ENCODE measurements at places on chromosomes 5 and 9.

DNA sequence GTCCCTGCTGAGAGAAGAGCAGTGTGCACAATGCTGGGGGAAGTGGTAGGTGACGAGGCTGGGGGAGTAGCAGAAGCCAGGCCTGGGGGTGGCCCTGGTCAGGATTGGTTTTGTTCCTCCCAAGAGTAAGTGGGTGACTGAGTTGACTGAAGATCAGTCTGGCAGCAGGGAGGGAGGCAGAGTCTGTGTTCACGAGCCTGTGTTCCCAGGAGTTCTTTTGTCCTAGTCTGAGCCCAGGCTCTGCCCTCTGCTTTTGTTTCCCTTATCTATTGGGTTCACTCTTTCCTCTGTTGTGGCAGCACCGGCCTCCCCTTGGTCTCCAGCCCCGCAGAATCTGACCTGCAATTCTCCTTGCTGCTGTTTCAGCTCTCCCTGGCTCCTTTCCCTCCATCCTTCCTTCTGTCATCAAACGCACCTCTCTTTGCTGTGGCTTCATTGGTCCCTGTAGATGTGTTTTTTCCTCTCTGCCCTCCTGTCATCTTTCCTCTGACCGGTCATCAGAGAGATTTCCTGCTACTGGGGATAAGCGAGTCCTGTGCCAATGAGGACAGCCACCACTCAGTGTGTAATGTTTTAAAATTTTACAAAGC lies 607.4 kb downstream of the KIF4B start:
- no peak for DNase-seq

DNA sequence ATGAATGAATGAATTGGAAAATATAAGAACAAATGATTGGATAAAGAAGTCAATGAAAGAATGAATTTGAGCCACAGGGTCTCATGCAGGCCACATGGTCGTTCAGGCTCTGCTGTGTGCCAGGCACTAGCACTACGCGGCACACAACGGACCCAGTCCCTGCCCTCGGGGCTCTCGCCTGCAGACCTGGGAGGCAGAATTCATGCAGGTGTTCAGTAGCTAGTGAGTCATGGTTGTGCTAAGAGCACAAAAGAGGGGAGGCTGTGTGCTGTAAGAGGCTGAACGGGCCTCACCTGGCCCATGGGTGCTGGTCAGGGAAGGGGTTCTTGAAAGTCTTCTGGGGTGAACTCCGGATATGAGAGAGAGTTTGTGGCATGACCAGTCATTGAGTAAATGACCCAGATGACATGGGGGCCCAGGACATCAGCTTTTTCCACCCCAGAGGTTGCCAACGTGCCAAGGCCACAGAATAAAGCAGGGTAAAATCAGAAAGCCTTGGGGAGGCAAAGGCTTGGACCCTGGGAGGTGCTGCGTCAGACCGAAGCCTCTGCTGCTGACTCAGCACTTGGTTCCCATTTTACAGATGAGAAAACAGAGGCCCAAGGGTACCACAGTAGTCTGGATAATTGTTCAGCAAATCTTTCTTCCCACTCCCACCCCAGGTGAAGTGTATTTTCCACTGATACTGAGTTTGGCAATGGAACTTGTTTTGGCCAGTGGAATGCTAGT lies 264.3 kb upstream of the MVB12B start:
- no peak for DNase-seq

- DNase-seq, result no peak
Observed at GRCh38 chr5:90201923-90202322, 207.6 kb downstream of the CETN3 start.

- DNase-seq, result no peak
Observed at GRCh38 chr5:67063055-67063454, 133.5 kb downstream of the CD180 start.

GRCh38 chr5:139839232-139839815 lies 43.7 kb downstream of the PSD2 start:
- no peak for DNase-seq

DNA sequence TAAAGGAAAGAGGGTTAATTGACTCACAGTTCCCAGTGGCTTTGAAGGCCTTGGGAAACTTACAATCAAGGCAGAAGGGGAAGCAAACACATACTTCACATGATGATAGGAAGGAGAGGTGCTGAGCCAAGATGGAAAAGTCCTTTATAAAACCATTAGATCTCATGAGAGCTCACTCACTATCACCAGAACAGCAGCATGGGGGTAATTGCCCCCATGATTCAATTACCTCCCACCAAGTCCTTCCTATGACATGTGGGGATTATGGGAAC lies 99.7 kb downstream of the PTTG1 start:
- DNase-seq, result no peak

- DNase-seq, result no peak
Observed at GRCh38 chr5:166505544-166505943, 1785.9 kb upstream of the WWC1 start.

DNA sequence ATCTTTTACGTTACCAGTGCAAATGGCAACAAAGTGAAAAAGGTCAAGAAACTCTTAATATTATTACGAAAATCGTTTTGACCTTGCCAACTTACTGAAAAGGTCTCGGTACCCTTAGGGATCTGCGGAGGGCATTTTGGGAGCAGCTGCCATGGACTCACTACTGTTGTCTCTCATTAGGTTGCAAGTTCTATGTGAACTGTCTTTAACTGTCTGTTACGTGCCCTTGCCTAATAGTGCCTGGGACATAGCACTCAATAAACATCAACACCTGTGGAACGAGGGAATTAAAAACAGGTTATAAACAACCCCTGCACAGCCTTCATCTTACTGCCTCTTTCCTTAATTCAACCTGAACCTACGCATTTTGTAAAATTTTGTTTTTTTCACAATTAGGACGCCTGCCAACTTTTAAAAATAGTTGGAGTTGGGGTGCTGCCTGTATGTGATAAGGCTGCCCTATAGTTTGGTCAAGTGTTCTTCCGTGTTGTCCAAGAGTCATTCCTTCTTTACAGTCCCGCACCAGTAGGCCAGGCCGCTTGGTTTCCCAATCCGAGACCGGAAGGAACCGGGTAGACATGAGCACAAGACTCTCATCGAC lies 527 bp upstream of the SREK1 start:
- DNase-seq, result no peak

DNA sequence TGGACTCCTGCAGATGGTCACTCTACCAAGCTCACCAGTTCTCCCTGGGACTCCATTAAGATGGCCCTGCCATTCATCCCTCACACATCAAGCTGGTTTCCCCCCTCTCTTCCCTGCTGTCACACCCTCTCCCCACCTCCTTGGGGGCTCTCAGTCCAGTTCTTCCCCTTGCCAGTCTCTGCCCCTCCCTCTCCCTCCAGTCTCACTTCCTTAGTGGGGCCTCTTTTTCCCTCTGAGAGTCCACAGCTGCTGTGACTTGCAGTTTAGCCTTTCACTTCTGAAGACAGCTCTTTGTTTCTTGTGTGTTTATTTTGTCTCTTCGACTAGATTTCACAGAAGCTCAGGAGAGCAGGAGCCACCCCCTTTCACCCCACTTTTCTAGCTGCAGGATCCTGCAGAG lies 10.5 kb downstream of the DOCK2 start:
- no peak for DNase-seq

DNA sequence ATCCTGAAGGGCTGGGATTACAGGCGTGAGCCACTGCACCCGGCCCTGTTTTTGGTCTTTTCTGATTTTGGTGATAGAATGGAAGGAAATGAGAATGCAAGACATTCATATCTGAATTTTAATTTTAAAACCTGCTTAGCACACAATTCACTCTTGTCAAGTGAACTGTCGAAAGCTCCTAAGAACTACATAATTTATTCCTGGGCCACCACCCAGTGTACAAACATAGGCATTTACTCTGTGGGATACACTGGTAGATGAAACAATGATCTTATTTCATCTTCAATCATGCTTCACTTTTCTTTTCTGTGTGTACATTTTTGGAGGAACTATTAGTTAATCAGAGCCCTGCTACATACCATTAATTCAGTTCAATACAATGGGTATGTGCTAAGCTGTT lies 227.3 kb downstream of the EBF1 start:
- DNase-seq, result no peak

GRCh38 chr9:137149942-137150616 lies 11.1 kb downstream of the GRIN1 start:
- no peak for DNase-seq

GRCh38 chr5:142432369-142432863 lies 107.6 kb upstream of the SPRY4 start:
- DNase-seq, result no peak

DNA sequence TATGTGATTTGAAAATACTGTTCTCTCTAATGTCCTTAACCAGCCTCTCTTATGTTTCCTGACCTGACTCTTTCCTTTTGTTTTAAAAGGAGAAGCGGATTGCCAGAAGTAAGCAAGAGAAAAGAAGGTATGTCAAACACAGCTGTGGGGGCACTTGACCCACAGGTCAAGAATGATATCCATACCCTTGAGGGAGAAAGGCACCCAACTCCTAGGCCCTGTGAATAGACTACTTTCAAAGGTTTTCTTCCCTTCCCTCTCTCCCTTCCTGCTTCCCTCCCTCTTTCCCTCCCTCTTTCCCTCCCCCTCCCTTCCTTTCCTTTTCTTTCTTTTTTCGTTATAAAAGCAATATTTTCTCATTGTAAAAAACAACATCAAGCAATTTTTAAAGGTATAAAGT lies 306.8 kb downstream of the TRPM3 start:
- no peak for DNase-seq

DNA sequence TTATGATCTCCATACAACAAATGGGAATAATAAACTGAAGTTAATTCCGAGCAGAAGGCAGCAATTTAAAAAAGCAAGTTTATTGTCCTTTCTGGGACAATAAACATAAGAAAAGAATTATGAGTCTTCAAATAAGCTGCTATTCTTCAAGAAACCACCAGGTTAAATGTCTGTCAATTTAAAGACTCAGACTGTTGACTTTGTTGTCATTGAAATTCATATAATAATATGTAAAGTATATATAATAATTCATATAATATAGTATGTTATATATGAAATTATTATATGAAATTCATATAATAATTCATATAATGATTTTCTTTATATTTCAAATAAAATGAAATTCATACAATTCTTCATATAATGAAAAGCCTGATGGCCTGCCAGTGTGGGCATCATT lies 497.5 kb upstream of the RGMB start:
- no peak for DNase-seq

DNA sequence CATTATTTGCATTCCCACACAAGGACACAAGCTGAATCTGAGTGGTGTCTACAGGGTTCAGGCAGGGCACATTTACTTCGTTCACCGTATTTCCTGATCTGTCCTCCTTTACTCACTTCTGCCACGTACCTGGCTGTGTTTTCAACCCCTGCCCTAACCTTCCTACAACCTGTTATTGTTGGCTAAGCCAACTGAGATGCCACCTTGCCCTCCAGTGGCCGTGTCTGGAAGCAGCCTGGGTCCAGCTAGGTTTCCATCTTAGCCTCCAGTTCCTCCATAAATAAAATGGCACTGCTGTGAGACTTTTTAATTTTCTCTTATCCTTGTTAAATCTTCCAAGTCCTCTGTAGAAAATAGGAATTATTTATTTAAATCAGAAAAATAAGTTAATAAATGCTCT lies 64.8 kb downstream of the ATP10B start:
- DNase-seq, result no peak

- DNase-seq, result no peak
Observed at GRCh38 chr9:16825331-16825725, 45.1 kb downstream of the BNC2 start.

DNA sequence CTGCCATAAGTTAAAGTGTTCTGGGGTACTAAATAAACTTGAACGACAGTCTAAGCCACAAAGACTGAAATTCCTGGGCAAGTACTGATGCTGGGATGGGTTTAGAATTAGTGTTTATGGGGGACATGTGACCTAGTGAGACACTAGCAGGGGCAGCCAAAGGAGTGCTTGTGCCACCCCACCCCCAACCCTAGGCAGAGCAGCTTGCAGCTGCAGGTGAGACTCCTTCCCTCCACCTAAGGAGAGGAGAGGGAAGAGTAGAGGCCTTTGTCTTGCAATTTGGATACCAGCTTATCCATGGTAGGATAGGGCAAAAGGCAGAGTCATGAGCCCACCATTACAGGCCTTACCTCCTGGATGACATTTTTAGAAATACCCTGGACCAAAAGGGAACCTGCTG lies 28.7 kb upstream of the PDE4D start:
- no peak for DNase-seq

GRCh38 chr9:36116593-36116992 lies 19.9 kb upstream of the GLIPR2 start:
- no peak for DNase-seq

DNA sequence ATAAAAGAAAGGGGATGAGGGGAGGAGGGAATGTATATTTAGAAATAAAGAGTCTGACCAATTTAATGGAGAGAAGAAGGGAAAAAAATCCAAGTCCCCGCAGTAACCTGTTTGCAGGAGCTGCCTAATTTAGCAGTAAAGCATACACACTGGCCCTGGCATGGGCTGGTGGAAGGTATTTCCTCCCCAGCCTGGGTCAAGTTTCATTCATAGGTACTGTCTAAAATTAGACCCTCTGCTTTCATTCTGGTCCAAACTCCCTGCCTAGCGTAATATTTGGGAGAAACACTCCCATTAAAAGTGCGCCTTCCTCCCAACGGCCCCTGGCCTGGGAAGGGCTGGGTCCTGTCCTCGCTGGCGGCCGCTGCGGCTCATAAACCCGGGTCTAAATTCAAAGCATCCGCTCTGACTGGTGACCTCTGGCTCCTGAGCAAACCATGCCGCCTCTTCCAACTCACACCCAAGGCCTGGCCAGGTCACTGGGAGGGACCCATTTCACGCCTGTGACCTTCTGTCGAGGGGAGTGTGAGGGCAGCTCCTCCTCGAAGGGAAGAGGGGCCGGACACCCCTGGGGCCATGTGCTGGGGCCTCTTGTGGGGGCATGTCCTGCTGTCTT lies 123.2 kb downstream of the FGF18 start:
- DNase-seq, result no peak

Measured in activated naive CD4-positive, alpha-beta T cell (primary cell).